BJ (cell line): ENCODE measurements at places on chromosomes 1 and 21.

- DNase-seq: no peak
These were observed 29.1 kb upstream of the SRP9 start for GRCh38 chr1:225748529-225748928.

- peak; percentile 89 for DNase-seq
These were observed 52.7 kb upstream of the GRHL3 start for GRCh38 chr1:24266398-24266941.

DNA sequence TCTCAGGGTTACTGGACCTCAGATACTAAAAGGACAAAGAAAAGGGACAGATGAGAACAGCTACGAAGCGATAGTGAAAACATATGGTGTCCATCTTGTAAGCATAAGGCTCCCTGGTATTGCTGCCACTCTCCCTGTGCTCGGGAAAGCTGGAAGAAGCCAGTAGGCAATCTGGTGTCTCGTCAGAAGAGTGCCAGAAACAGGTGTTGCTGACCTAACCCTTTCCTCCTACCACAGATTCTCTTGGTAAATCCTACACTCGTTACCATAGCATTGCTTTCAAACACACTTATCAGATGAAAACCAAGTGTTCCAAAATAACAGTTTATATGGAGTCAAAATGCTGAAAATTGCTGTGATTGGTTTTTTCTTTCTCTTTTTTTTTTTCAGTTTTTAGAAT lies 146.3 kb downstream of the NRIP1 start:
- DNase-seq: no peak

- no peak for DNase-seq
These were observed 371.2 kb downstream of the NPHP4 start for GRCh38 chr1:5620997-5621396.

- DNase-seq: no peak
These were observed at the start of gene KCNQ4 for GRCh38 chr1:40783001-40783905. TSS of gene KCNQ4 (plus strand) at chr1:40783787. CDS start at chr1:40784094, 307 bp downstream.
